Inflammatory macrophage (primary cell): ENCODE measurements at places on chromosomes 12 and 14.
A peak's percentile ranks its signal among the peaks of the same experiment; 100 is the strongest.

DNA sequence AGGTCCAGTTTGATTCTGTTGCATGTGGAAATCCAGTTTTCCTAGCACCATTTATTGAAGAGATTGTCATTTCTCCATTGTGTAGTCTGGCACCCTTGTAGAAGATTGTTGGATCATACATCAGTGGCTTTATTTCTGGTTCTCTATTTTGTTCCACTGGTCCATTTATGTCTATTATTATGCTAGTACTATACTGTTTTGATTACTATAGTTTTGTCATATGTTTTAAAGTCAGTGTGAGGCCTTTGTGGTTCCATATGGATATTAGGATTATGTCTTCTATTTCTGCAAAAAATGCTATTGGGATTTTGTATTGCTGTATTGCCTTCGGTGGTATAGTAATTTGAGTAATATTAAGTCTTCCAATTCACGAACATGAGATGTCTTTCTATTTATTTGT is 51.4 kb downstream of the LEMD3 start:
- no peak for DNase-seq

DNA sequence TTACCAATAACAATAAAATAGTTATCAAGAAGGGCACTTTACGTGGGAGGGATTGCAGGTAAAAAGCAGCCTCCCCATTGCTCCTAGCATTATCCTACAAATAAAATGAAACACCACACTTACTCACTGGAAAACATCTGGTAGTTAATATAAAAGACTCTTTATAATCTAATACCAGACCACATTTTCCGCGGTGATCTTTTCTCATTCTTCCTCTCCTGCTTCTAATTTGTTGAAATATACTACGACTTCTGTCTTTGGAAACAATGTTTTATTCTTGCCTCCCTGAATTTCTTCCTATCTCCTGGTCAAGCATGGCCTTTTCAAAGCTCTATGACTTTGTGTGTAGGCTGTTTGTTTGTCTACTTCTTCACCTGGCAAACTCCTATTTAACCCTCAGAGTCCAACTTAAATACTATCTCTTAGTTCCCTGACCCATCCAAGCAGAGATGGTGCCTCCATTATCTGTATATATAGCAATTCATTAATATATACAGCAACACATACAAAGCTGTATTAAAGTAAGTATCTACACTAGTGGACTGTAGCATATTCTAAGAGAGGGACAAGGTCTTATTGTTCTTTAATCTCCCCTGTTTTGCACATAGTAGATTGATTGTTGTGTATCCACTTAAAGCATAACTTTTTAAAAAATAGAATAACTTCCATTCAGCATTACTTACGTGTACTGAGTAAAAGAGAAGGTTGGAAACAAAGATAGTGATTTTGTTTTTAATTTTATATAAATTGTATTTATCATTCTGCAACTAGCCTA is 228.3 kb downstream of the CEP128 start:
- no peak for DNase-seq

GRCh38 chr14:52607061-52607460 is 54.4 kb downstream of the GPR137C start:
- no peak for DNase-seq

GRCh38 chr12:132227782-132228475 is 83.7 kb downstream of the NOC4L start:
- DNase-seq: no peak

GRCh38 chr14:29262979-29263378 is 496.4 kb downstream of the FOXG1 start:
- no peak for DNase-seq

- peak; percentile 1 for DNase-seq
Observed at GRCh38 chr14:59060841-59061240, 127.6 kb upstream of the DAAM1 start.

DNA sequence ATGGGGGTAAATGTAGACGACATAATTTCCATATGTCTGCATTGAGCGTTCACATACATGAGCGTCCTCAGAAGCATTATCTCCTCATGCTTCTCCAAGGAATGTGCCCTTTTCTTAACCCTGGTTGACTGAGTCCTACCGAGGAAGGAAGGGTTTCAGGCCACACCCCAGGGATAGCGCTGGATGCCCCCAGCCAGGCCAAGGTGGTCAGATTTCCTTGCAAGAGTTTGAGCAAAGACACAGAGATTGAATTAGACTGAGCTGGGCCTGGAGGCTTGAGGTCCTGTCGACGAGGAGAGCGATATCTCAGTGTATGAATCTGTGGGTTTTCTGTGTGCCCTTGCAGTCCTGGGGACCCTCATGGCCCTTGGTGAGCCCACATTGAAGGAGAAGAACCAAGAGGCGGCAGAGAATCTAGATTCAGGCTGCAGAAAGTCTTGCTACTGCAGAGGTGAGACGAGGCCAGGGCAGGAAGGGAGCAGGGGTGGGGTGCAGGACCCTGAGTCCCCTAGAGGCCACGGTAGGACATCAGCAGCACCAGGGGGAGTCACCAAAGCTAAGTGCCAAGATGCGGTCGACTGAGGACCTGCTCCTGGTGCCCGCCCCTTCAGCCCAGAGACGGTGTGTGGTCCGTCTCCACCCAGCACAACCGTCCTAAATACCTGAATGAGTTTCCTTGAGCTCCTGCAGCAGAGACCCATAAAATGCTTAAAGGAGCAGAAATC is 94.7 kb upstream of the DIO3 start:
- no peak for DNase-seq

- no peak for DNase-seq
Observed at GRCh38 chr14:80560800-80561657, 349.7 kb upstream of the DIO2 start.

- DNase-seq: no peak
Observed at GRCh38 chr14:72201645-72202044, 269.4 kb downstream of the RGS6 start.

DNA sequence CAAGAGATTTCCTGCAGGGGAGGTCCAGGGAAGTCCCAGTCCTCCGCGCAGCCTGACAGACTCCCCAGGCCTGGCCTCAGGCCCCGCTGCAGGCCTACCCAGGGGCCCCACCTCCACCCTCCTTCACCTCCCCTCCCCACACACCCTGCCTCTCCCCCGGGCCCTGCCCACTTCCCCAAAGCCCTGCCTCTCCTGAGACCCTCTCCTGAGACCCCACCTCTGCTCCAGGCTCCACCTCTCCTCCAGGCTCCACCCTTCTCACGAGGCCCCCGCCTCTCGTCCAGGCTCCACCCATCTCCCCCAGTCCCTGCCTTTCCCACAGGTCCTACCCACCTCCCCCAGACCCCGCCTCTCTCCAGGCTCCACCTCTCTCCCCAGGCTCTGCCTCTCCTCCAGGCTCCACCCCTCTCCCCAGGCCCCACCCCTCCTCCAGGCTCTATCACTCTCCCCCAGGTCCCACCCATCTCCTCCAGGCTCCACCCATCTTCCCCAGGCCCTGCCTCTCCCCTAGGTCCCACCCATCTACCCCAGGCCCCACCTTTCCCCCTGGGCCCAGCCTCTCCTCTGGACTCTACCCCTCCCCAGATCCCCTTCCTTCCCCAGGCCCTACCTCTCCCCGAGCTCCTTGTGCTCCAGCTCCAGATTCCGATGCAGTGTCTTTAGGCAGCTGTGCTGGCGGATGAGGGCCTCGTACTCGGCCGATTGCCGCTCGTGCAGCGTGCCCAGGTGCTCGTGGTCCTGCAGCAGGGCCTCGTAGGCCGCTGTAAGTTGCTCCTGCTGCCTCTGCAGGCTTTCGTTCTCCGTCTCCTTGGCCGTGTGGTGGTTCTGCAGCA is 58.8 kb upstream of the GPR68 start:
- DNase-seq: no peak

GRCh38 chr12:96520767-96521166 is 31.4 kb downstream of the CFAP54 start:
- DNase-seq: no peak

GRCh38 chr12:93924367-93924766 is 224.0 kb upstream of the PLXNC1 start:
- DNase-seq: no peak

DNA sequence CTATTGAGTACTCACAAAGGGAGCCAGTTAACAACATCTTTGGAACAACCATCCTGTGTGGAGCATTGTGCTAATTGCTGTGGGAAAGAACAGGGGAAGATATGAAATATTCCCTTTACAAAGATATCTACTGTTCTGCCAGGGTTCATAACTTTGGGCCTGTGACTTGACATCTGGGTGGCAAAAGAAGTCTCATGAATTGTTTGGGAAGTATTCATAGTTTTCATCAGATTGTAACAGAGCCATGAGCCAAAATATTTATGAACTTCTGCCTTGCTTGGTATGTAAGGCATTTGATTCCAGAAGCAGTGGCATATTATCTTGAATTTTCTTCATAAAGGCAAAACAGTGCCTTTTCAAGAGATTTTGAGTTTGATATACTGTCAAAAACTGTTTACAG is 816.2 kb downstream of the DIO2 start:
- DNase-seq: no peak

DNA sequence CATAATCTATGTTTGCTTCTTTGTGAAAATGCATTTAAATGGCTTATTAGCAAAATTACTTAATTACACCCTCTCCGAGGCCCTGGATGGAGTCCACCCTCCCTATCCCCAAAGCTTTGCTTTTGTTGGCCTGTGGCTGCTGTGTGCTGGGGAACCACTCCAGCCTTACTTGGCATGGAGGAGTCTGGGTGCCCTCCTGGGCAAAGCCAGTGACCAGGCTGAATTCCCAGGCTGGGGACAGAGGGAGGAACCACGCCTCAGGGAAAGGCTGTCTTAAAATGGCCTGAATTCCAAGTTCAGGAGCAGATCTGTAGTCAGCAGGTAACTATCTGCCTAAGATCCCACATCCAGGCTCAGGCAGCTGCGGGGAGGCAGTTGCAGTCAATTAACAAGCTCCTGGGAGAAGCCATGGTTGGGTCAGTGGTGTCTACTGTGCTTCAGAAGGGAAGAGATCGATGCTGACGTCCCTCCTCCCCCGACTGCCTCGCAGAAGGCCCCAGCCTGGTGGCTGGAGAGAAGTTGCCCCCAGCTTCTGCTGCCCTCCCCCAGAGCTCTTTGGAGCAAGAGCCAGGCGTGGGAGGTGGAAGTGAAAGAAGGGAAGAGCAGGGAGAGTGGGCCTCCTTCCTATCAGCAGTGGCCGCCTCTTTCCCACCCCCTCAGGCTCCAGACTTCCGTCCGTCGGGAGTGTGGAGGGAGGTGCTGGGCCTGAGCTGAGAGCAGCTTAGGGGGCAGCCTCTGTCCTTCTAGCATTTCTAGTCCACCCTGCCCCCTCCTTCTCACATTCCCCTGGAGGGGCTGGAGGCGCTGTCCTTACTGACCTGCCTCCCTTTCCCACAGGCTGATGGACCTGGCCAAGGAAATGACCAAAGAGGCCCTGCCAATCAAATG is 11.3 kb downstream of the VASH1 start:
- DNase-seq: peak; percentile 93

DNA sequence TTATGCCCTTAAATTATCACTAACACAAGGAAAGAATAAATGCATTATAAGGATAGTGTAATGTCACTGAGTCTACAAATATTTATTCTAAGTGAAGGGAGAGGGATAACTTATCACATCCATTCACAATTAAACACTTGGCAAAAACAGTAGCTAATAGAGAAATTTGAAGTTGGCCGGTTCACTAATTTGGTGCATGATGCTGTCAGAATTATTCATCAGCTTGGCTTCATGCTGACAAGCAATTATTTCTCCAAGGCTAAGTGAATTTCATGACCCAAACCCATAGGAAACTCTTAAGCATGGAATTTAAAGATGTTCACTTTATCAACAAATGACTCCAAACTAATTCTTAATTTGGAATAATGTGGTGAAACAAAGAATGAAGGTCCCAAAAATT is 25.0 kb upstream of the NR1H4 start:
- no peak for DNase-seq

DNA sequence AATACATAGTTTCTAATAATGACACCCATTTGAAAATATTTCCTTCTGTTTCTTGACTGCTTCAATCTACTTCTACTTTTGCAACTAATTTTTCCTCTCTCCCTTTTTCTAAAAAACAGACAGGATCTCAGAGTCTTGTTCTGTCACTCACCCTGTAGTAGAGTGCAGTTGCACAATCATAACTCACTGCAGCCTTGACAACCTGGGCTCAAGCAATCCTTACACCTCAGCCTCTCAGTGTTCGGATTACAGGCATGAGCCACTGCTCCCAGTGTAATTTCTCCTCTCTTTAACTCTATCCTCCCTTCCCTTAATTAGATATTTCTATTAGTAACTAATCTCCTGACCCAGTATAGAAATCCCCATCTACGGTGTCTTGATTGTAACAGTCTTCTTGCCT is 45.4 kb downstream of the SENP1 start:
- DNase-seq: no peak

- no peak for DNase-seq
Observed at GRCh38 chr12:54060975-54061778, 7.5 kb downstream of the HOXC4 start.

DNA sequence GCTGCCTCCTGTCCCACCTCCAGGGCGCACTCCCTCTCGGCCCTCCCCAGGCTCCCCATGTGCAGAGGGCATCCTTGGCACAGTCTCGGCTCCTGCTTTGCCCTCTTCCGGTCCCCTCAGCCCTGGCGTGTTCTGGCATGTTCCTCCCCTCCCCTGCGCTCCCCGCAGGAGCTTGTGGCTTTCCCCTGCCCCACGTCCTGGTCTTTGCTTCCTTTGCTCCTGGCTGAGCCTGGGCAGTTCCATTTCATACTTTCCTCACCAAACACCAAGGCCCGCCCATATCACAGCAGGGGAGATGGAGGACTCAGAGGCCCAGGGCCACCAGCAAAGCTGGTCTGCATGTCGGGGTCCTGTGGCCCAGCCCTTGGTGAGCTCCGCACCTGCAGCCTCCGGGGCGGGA is 56.0 kb downstream of the FBRSL1 start:
- DNase-seq: no peak

GRCh38 chr12:64618953-64619590 is 8.8 kb downstream of the RASSF3 start:
- DNase-seq: peak; percentile 96
